ENCODE measurements at places on chromosomes 1 and 21.
A peak's percentile ranks its signal among the peaks of the same experiment; 100 is the strongest.

DNA sequence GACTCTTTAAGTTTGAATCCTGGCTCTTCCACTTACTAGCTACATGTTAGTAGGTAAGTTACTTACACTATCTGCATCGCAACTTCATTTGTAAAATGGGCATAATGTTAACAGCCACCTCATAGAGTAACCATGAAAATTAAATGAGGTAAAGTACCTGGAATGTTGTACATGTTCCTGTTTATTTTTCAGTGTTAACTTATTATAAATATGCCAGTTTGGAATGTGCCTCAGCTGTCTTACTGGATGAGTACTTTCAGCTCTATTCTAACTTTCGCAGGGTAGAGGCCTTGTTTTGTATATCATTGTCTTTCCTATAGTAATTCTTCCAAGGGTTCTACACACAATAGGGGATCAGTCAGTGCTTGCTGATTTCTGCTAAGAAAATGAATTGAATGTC, 167.4 kb downstream of the DUSP10 start:
- no peaks in the 10 kb centered on the region for H3K36me3 ChIP-seq
- H3K4me1 ChIP-seq, result no peaks in the 10 kb centered on the region
- no peak overlapping the region for H3K27ac ChIP-seq

DNA sequence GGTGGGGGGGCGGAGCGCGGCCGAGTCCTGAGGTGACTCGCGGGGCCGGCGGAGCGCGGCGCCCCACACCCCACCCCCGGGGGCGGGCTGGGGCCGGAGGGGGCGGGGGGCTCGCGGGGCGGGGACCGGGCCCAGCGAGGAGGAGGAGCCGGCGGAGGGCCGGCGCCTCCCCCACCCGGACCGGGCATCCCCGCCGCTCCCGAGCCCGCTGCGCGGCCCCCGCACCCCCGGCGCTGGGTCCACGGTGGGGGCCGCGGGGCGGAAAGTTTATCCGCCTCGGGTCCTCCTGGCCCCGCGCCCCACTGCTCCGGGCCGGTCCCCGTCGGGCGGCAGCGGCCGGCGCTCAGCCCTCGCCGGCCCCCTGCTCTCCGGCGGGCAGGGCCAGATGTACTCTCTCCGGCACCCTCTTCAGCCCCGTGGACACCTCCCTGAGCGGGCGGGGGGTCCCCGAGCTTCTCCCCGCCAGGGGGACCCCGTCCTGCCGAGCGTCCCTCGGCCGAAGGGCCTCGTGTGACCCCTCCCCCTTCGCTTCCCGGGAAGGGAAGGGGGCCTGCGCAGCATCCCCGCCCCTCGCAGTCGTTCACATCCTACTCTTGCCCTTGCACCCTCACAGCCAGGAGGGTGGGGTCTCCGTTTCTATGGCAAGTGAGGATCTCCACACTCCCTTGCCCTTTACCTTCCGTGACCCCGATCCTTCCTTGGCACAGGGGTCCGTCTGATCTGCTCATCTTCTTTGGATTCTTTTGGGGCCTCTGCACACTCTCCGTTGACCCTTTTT, 663 bp downstream of the CAMTA1 start:
- no peaks in the 10 kb centered on the region for H3K36me3 ChIP-seq
- peak overlapping the region; percentile 93 for H3K27ac ChIP-seq
- DNase-seq, result no peak
- H3K4me1 ChIP-seq, result peaks cover 6% of the 10 kb centered on the region

DNA sequence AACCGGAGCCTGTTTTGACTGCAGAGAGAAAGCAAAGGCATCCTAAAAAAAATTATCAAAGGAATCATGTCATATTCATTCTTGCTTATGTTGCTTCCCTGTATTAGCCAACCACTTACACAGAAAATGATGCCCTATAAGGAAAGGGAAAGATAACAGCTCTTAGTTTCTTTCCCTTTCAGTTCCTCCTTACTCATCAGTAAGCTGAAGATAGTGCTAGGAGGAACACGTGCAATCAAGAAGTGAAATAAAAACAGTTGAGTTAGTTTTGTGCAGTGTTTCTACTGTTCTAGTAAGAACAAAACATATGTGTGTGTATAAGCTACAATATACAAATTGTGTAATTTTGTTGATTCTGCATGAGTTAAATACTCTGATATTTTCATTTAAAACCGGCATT, 45.3 kb upstream of the MTF2 start:
- no peak for DNase-seq
- H3K36me3 ChIP-seq, result no peaks in the 10 kb centered on the region
- H3K27me3 ChIP-seq, result no peaks in the 10 kb centered on the region
- H3K27ac ChIP-seq, result no peak overlapping the region

DNA sequence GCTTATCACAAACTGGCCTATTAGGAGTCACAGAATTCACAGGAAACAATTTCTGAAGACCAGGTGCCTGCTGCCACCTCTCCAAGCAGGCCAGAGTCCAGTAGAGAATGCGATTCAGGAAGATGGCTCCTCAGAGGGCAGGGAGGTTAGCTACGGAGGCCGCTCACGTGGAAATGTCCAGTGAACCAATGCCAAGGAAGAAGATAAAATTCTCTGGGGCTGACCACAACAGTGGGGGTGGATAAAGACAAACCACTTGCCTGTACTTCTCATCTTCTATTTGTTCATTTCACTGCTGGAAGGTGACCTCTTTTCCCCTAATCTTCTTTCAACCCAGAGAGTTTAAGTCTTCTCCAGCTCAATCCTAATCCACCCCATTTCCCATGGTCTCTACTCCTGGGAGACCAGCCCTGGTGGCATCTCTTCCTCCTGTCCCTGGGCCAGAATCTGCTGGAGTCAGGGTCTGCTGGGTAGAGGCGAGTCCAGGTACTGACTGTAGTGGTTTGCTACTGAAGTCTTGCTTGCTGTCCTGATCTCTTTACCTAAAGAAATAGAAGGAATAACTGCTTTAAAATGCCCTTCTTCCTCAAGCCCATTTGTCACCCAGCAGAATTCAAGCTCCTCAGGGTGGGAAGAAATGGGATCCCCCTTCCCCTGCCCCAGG, 3.2 kb downstream of the PSRC1 start:
- H3K4me3 ChIP-seq, result no peak overlapping the region
- H3K27ac ChIP-seq, result no peak overlapping the region
- no peak for DNase-seq
- peaks cover 10% of the 10 kb centered on the region for H3K4me1 ChIP-seq
- H3K27me3 ChIP-seq, result no peaks in the 10 kb centered on the region
- no peaks in the 10 kb centered on the region for H3K36me3 ChIP-seq

- no peaks in the 10 kb centered on the region for H3K4me1 ChIP-seq
- no peaks in the 10 kb centered on the region for H3K27me3 ChIP-seq
- no peak overlapping the region for H3K27ac ChIP-seq
- no peak for DNase-seq
These were observed 30.4 kb downstream of the ARID4B start for GRCh38 chr1:235297579-235297978.

DNA sequence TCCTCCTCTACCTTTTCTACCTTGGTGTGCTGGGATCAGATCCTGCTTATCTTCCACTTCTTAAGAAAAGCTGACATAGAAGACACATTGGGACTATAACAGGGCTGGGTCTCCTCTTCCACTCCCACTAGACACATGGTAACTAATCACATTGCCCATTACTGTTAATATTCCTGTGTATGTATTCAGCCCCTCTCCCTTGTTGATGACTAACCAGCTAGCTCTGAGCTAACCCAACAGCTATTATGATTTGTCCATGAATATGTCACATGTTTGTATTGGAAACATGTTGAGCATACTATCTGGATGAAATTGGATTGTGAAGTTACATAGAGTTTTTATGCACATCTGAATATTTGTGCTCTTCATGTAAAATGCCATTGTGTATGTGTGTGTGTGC, 52.9 kb downstream of the MPZL1 start:
- no peak overlapping the region for H3K4me3 ChIP-seq
- no peaks in the 10 kb centered on the region for H3K36me3 ChIP-seq
- peak overlapping the region; percentile 77 for H3K27ac ChIP-seq
- no peak for DNase-seq

GRCh38 chr1:208187499-208188041, 56.6 kb downstream of the PLXNA2 start:
- H3K27me3 ChIP-seq, result no peaks in the 10 kb centered on the region
- H3K36me3 ChIP-seq, result no peaks in the 10 kb centered on the region
- no peaks in the 10 kb centered on the region for H3K4me1 ChIP-seq
- no peak for DNase-seq
- H3K27ac ChIP-seq, result no peak overlapping the region
- no peak overlapping the region for H3K4me3 ChIP-seq

GRCh38 chr1:55338448-55338820, 123.3 kb upstream of the USP24 start:
- no peak for DNase-seq
- H3K27me3 ChIP-seq, result no peaks in the 10 kb centered on the region
- no peaks in the 10 kb centered on the region for H3K36me3 ChIP-seq
- H3K4me1 ChIP-seq, result no peaks in the 10 kb centered on the region
- no peak overlapping the region for H3K4me3 ChIP-seq

- H3K27ac ChIP-seq, result peak overlapping the region; percentile 92
- H3K27me3 ChIP-seq, result no peaks in the 10 kb centered on the region
- DNase-seq, result no peak
- H3K4me3 ChIP-seq, result peak overlapping the region; percentile 90
These were observed 626 bp downstream of the DYRK3 start for GRCh38 chr1:206635978-206636345.
